ENCODE measurements at places on chromosomes 2 and 18. TPM values are rescaled to one million over a fixed set of nuclear protein-coding genes. Genes with fewer than 3 reads are reported as not detected.

Gene NMUR1
- 0.36 TPM for total RNA-seq

Gene MALL
- 14.1 TPM for total RNA-seq

Gene ALPG
- total RNA-seq = not detected

Gene USP40
- total RNA-seq = 30.5 TPM

Gene IL1R1
- 144 TPM for total RNA-seq

Gene PCARE
- total RNA-seq = 0.14 TPM

DNA sequence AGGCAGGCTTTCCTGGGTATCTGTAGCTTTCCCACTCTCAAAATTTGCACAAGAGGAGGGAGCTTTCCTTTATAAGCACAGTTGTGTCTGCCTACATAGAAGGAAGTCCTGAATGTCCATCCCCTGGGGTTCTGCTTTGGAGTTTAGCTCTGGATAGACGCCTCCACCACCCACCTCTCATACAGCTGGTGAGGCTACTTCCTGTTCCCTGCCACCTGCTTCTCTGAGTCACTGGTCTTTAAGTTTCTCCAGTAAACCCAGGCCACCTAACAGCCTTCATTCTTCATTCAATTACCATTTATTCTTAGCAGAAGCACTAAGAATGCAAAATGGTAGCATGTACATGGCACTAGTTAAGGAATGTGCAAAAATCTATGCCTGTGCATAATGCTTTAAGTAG lies 407.8 kb downstream of the CDH2 start:
- DNase-seq = no peak

DNA sequence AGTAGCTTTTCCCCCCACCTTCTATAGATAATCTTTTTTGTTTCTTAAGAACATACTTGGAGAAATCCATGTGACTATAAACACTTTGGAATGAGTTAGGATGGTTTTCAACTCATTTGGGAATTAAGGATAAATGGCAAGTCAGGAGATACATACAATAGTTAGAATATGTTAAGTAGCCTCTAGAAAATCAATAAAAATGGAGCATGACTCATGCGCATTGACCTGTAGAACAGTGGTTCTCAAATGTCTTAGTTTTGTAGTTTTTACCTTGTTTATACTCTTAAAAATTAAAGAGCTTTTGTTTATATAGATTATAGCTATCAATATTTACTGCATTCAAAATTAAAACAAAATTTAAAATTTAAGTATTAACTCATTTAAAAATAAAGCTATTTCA lies 24.7 kb downstream of the NUP35 start:
- no peak for DNase-seq

GRCh38 chr18:12318857-12319256 lies 10.8 kb downstream of the TUBB6 start:
- DNase-seq = no peak

- peak; percentile 95 for DNase-seq
Observed at GRCh38 chr2:178414266-178415247, 36.4 kb downstream of the PRKRA start.

DNA sequence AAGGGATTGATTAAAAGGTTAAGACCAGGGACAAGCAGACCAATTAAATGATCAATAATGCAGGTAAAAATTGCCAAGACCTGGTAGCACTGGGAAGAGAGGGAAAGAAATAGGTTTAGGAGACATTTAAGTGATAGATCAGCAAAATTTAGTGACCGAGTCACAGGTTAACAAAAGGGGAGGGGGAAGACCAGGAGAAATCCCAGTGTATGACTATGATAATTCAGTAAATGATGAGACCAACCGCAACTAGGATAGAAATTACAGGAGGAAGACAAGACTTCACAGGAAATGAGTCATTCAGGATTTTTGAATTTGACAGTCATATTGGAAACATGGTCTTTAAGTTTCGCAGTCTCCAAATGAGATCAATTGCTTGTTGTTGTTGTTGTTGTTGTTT lies 62.9 kb downstream of the COBLL1 start:
- DNase-seq = no peak

GRCh38 chr2:13193075-13193474 lies 476.3 kb downstream of the TRIB2 start:
- DNase-seq = no peak

GRCh38 chr2:15954761-15955160 lies 14.4 kb downstream of the MYCN start:
- DNase-seq = no peak

GRCh38 chr2:163778045-163778781 lies 42.4 kb upstream of the FIGN start:
- DNase-seq = no peak

DNA sequence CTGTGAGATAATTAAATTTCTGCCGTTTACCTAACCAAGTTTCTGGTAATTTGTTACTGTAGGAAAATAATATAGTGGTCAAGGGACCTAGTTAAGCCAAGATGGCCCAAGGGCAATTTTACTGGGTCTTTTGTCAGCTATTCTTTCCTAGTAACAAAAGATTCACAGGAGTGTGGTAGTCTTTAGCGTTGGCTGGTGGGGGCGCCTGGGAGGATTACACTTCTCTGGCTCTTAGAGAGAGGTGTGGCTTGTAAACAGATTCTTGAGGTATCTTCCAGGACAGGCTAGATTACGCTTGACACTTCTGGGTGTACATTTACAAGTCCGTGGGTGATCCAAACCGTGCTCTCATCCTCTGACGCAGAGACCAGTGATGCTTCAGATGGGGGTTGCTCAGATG lies 3.3 kb upstream of the ACOXL start:
- no peak for DNase-seq

- no peak for DNase-seq
Observed at GRCh38 chr2:39058101-39058500, 62.8 kb downstream of the SOS1 start.

GRCh38 chr2:138298900-138299299 lies 202.7 kb upstream of the SPOPL start:
- no peak for DNase-seq

DNA sequence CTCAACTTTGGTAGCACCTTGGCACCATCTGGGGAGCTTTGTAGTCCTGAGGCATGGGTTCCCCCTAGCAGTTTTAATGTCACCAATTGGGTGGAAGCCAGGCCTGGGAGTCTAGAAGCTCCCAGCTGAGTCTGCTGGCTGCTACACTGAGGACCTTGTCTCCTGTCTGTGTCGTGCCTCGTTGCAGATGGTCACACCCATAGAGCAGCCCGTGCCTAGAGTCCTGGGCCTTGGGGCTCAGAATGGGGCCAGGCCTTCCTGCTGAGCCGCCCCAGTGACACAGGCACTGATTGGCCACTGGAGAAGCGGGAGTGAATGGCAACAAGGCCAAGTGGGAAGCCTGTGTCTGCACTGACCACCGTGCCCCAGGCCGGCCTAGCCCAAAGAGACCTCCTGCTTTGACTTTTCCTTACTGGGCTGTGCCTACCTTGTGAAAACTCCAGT lies 113.2 kb downstream of the SH3RF3 start:
- DNase-seq = peak; percentile 74

All from sigmoid colon (tissue), 7 donors.